Kidney glomerular epithelial cell (primary cell): ENCODE measurements at places on chromosomes 3 and 15.

DNA sequence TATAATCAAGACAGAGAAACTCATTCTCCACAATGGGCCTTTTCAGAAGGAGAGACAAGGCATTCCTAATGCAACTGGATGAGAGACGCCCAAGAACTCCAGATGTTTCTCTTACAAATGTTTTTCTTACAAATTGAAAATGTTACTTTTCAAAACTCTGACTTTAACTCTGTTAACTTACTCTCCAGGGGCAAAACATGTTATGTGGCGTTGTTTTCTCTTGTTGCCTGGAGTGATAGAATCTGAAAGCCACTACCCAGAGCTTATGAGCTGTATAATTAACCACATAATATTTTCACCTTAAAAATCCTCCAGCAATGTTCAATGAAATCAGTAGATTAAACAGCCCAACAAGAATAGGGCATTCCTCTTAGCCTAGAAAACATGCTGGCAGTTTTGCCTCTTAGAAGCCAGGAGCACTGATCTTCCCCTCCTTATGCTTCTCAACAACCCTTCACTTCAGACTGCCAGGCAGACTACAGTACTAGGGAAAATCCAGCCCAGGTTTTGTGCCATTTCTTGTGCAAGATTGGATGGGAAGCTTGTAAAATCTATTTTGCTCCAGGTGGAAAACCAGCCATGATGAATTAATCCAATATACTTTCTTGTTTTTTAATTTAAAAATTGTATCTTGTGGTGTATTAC is 186.7 kb upstream of the GADL1 start:
- DNase-seq: no peak

- no peak for DNase-seq
Measured at GRCh38 chr15:75646112-75646943, 1.4 kb upstream of the SNX33 start.

- no peak for DNase-seq
Measured at GRCh38 chr3:111607240-111607920, 12.2 kb upstream of the ZBED2 start.

DNA sequence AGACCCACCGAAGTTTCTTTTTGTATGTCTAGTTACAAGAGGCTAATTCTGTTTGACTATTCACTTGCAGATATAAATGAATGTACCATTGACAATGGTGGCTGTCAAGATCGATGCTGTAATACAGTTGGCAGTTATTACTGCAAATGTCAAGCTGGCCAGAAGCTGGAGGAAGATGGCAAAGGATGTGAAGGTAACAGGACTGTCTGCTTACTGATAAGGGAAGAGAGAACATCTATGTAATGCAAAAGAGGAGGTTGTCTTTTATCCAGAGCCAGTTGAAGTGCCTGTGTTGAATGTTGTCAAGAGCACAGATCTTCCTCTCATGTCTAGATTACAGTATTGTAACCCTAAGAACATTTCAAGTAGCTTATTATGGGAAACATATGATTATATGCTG is 549.5 kb upstream of the GOLIM4 start:
- DNase-seq: no peak

DNA sequence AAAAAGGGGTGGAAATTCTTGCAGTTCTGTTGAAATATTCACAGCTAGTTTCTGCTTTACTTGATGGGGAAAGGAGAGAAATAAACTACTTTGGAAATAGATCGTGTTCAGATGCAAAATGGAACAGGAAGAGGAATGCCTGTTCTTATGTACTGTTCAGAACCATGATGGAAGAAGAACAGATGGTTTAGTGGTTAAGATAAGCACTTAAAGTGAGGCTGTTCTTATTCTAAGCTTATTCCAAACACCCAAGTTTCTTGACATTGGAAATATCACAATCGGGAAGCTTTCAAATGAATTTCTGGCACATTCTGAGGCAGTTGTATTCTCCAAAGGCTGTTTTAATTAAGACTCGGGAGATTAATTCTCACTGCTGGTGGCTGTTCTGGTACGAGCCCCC is 228.5 kb downstream of the LSAMP start:
- DNase-seq: no peak

DNA sequence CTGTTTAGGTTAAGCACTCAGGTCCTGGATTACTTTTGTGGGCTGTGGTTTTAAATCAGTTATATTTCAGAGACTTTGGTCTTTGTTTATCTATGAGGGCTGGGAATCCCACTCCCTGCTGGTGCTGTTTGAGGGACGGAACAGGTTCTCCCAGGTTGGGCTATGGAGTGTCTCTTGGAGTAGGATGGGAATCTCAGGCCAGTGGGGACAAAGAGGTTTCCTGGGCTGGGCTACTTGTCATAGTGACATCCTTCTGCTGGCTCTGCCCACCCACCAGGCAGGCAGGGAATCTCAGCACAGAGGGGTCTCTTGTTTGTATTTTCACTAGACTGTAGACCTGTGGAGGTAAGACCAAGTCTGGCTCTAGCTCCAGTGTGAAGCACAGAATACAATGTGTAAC is 47.2 kb upstream of the UBE3A start:
- DNase-seq: no peak

DNA sequence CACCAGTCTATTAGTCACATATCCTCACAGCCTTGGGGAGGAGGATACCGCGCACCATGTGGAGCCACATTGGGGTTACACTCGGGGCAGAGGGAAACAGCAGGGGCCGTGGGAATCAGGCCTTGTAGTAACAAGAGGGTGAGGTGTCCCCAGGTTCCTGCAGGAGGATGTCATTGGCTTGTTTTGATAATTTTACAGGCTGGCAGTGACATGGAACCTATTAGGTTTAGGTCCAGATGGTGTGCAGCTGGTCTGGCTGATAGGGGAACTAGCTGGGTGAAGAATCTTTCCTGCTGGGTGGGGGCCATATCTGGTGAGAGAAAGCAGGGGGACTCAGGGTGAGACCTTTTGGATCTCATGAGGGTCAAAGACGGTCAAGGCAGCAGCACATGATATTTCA is 9.8 kb upstream of the MEF2A start:
- DNase-seq: no peak

DNA sequence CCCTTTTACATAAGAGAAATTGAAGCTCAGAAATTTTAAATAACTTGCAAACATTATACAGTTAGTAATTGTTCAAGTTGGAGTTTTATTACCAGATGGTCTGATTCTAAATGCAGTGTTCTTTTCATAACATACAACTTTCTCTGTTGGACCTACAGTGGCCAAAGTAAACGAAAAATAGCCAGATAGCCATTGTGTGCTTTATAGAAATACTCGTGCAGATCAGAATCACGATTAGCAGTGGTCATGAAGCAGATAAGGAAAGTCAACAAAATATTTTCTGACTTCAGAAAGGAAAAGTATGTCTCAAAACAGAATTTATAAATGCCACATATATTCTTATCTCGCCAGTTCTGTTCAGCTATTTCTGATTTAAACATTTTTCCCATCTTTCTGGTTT is 436.9 kb downstream of the CNTN6 start:
- no peak for DNase-seq

GRCh38 chr3:104635872-104636580 is 730.7 kb upstream of the ALCAM start:
- no peak for DNase-seq

DNA sequence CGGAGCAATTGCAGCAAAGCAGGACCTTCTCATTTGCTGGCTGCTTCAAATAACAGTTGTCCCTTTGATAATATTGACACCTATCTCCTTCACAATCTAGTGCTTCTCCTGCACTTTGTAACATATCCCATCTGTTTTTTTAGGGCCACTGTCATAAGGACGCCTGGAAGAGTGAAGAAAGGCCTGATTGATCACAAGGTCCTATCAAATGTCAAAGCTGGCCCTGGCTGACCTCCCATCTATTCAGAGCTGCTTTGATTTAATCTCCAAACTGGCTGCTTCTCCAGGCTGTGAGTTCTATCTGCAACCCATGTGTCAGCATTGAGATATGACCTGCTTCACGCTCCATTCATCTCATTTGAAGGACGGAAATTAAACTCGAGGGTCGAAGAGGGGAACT is 601.2 kb upstream of the KCNMB2 start:
- DNase-seq: no peak

DNA sequence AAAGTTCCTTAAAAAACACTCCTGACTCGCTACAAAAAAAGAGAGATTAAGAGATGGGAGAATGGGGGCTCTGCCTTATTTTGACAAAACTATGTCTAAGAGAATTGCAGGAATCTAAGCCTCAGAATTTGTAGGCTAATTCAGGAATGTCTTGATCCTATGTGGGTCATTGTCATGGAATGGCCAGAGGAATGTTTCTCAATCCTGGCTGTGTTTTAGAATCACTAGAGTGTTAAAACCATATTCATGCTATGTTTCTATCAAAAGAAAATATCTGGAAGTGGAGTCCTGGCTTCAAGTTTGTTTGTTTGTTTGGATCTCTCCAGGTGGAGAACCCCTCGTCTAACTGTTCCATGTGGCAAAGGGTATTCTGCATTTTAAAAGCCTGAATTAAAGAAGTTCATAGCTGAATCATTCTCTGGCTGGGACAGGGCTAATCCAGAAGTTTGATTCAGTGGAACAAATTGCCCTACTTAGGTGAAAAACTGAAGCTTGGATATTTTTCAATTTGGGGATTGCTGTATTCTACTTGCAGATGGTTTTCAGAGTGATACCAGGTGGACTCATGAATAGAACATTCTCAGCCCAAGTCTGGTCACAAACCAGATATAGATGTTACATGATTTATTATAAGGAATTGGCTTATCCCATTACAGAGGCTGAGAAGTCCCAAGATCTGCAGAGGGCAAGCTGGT is 28.2 kb downstream of the GJD2 start:
- DNase-seq: peak; percentile 19

GRCh38 chr15:42080186-42080918 is 14.0 kb downstream of the PLA2G4D start:
- no peak for DNase-seq

DNA sequence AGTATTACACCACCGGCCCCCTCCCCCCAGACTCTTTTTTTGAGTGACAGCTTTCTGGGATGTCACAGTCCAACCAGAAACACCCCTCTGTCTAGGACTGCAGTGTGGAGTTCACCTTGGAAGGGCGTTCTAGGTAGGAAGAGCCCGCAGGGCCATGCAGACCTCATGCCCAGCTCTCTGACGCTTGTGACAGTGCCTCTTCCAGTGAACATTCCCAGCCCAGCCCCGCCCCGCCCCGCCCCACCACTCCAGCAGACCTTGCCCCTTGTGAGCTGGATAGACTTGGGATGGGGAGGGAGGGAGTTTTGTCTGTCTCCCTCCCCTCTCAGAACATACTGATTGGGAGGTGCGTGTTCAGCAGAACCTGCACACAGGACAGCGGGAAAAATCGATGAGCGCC is 63.6 kb downstream of the AAGAB start:
- DNase-seq: no peak

DNA sequence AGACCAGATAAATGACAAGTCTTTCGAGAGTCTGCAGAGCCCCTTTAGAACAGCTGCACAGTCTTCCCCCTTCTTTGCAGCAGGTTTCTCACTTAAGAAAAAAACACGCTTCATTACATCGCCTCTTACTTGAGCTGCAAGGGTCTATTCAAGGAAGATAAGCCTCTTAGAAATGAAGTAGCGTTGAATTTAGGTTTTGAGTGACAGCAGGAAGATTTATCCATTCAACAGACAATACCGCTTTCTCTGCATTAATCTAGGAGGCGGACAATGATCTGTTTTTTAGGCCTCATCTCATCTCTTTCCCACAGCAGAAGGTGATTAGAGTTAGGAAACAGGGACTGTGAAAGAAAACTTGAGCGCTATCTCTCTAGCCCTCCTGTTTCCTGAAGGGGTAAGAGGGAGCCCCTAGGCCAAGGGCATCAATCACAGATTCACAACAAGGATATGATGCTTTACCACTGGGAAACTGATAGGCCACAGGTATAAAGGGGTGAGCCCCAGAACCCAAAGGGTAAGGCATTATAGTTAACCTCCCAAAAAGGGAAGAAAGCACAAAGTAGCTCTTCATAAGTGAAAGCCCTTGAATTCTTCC is 84.3 kb downstream of the MECOM start:
- no peak for DNase-seq

DNA sequence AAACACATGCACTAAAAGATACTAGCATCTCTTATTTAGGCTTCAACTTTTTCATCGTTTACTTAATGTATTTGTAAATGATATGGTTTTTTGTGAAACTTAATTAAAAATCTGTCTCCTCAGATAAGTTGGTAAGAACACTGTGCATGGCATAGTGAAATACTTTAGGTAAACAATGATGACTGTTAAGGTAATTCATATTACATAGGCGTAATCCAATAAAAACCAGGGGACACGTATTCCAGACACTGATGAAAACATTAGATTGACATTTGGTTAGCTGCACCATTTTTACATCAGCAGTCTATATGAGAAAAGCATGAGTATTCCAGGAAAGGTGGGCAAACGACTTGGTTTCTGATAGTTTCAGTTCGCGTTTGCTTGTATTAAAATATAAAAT is 170.0 kb downstream of the MBNL1 start:
- DNase-seq: no peak

DNA sequence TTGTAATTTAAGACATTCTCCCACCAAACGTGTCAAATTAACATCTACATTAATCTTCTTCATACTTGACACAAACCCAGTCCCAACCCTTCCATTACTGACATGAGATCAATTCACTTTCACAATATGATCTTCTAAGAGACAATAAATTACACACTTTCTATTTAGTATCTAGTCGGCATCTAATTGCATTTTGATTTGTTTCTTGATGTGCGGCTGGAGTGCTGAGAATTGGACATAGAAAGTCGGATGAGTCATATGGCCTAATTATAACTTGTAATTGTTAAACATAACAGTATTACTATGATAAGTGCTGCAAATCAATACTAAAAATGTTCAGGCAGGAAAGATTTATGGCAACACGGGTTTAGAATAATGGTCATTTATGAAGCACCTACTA is 78.4 kb upstream of the RORA start:
- no peak for DNase-seq

DNA sequence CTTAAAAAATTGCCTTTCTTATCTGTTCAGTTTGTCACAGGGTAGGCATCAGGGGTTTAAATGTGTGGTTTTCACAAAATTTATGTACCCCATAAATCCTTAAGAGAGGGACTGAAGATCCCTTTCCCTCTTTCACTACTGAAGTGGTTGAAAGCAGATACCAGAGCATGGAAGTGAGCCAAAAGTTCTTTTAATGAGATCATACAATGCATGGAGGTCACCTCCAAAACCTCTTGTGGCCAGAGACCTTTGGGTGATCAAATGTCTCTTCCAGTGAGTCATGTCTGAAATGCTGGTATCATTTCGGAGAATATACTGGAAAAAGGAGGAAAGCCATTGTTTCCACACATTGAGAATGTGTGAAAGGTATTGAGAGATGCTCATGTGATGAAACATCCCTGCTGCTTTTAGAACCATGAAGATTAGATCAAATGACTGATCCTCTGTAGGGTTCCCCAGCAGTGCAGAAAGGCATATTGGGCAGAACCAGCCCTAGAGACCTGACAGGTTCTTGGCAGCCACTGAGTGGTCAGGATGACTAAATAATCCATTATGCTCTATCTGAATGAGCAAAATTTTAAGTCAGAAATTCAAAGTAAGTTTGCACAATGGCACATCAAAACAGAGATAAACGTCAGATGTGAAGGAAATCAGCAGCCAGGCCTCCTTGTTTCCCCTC is 165.8 kb upstream of the SLC2A2 start:
- DNase-seq: peak; percentile 93

DNA sequence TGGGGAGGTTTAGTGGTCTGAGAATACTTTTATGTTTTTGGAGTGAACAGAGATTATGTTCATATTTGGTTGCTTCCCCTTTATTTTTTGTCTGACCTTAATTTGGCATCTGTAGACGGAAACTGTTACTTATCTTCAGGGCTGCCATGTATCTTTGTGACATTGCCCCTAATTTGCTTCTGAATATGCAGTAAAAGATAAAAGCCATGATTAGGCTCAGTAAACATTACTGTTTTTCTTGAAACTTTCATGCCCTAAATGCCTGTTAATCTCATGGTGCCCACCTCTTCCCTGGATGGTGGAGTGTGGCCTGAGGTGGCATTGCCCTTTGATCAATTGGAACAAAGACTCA is 106.7 kb downstream of the C3orf70 start:
- DNase-seq: no peak
